Stimulated activated CD8-positive, alpha-beta memory T cell treated with anti-CD3 and anti-CD28 coated beads, Interleukin-7, amount 100 ng/mL, for 1 hour (primary cell): ENCODE measurements at places on chromosomes 12 and 14.

- no peak for DNase-seq
Observed at GRCh38 chr12:28794786-28795185, 354.3 kb upstream of the FAR2 start.

- DNase-seq: no peak
Observed at GRCh38 chr12:90829044-90829443, 125.9 kb downstream of the CCER1 start.

GRCh38 chr14:59630288-59630963 is 53.8 kb upstream of the CCDC175 start:
- no peak for DNase-seq

- no peak for DNase-seq
Observed at GRCh38 chr12:88684610-88685009, 104.3 kb upstream of the KITLG start.

- DNase-seq: no peak
Observed at GRCh38 chr14:70018230-70018629, 139.0 kb downstream of the SMOC1 start.

DNA sequence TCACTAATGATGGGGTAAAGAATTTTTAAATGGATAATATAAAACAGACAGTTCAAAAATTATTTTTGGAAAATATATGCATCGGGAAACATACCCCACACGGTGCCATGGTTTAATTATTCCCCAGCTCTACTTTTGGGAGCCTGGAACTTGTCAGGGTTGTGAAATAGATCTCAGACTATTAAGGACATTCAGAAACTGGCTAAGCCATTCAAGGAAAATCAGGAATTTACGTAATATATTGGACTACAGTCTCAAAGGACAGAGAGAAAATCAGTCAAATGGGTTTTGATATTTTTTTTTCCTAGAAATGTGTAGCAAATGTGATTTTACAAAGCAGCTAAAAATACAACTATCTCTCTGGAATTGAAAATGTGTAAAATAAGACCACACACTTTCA is 57.6 kb upstream of the MON2 start:
- DNase-seq: no peak

DNA sequence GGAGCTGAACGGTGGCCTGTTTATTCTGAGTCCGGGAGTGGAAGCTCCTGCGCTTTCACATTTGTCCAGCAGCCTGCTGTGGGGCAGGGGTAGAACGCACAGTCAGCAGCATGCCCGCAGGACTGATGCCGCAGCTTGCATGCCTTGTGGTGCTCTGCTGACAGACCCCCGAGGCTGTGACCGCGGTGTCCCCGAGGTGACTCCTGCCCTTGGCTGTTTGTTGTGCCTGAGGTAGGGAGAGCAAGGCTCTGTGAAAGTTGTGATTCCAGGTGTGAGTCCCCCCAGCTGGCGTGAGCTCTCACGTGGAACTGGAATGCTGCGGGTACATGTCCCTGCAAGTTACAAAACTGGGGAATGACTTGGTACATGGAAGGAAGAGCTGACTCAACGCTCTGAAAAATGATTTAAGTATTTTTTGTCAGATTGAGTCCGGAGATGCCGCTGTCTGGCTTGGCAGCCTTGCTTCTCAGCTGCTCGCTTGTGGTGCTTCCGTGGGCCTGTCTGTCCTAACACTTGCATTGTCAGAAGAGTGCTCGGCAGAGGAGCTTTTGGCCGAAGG is 18.1 kb downstream of the MLXIP start:
- no peak for DNase-seq

DNA sequence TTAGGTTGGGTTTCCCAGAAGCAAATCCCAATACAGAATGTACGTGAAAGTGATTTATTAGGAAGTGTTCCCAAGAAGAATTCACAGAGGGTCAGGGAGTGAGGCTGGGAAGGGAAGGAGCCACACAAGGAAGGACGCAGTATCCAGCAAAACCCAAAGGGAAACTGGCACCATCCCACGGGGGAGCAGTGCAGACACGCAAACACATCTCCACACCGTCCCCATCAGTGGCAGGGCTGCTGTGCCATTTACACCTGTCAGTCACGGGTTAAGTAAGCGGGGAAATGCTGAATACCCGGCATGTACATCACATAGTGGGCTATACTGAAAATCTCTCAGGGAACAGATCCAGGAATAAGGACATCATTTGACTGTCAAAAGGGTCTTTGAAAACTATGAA is 93.9 kb downstream of the SLC38A1 start:
- no peak for DNase-seq

GRCh38 chr14:51094282-51094821 is 553 bp downstream of the TRIM9 start:
- DNase-seq: no peak

GRCh38 chr14:23154964-23155587 is 28.4 kb downstream of the SLC7A8 start:
- DNase-seq: no peak
